ENCODE measurements at places on chromosomes 13 and 19.

DNA sequence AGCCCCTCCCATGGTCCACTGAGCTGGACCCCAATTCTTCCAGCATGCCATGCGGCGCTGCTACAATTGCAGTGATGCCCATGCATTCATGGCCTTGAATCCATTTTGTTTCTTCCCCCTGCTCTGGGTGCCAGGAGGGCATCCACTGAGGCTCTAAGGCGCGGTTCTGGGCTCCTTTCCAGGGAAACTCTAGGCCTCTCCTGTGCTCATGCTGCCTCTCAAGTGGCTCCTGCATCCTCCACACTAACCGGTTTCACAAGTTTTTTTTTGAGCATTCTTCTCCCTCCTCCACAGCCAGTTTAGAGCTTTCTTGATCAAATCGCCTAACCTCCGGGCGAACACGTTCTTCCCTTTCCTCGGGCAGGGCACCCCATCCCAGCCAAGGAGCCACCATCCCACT lies 69.1 kb upstream of the FLT1 start:
- no peak for DNase-seq

- no peak for DNase-seq
Observed at GRCh38 chr13:67184247-67184646, 45.9 kb downstream of the PCDH9 start.

DNA sequence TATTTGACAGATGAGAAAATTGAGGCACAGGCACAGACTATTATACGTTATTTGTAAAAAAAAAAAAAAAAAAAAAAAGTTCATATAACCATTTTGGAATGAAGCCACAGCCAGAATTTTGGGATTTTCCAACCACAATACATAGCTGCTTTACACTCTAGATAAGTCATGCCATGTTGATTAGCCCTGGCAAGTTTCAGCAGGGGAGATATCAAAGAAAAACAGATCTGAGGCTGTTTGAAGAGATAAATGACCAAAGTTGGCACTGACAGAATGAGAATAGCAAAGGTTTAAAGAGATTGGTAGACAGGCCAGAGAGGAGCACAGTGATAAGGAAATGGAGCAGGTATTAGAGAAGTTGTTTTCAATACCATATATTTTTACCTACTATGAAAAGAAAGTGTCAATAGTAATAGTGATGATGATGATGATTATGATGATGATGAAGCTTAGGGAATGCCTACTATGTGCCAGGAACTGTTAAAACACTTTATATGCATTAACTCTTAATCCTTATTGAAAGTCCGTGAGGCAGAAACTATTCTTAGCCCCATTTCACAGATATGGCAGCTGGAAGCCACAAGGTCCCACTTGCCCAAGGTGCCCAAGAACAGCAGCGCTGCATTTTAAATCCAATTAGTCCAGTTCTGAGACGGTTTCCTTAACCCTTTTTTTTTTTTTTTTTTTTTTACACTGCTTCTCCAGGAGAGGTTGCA lies 105.5 kb downstream of the MBNL2 start:
- no peak for DNase-seq

GRCh38 chr13:43879755-43880181 lies at the start of gene LACC1:
TSS of gene LACC1 (plus strand) at chr13:43879904. CDS start at chr13:43880986, 1,082 bp downstream.
- DNase-seq, result no peak

- DNase-seq, result peak; percentile 58
Observed at GRCh38 chr19:14555918-14556661, 15.8 kb downstream of the NDUFB7 start.

GRCh38 chr19:4327252-4327876 lies 11.3 kb downstream of the STAP2 start:
- DNase-seq, result no peak

DNA sequence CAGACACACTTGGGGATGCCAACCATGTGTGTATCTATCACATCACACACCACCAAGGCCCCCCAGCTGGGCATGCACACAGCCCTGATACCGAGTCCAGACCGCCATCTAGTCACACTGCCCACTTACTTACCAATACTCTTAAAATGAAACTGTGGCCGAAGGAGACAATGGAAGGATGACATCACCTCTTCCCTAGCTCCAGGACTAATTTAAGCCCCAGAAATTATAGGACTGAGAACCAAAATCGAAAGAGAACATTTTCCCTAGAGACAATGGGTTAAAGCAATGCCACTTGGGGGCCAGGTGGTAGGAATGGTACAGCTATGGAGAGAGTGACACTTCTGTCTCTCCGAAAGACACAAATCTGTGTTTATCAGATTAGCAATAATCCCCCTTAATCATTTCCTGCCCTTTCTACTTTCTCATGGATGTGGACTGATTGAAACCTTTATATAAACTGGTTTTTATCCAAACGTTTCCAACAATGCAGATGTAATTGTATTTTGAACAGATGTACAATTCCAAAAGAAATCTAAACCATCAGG lies 663 bp upstream of the GGACT start:
- DNase-seq, result no peak

GRCh38 chr19:40381321-40381720 lies 8.7 kb downstream of the HIPK4 start:
- no peak for DNase-seq

- no peak for DNase-seq
Observed at GRCh38 chr13:113588394-113589111, 4.0 kb downstream of the TFDP1 start.

- no peak for DNase-seq
Observed at GRCh38 chr13:67223024-67223423, 7.1 kb downstream of the PCDH9 start.

- no peak for DNase-seq
Observed at GRCh38 chr13:80126389-80127068, 214.4 kb downstream of the SPRY2 start.

GRCh38 chr19:52172347-52172746 lies 926 bp upstream of the ZNF836 start:
- no peak for DNase-seq

DNA sequence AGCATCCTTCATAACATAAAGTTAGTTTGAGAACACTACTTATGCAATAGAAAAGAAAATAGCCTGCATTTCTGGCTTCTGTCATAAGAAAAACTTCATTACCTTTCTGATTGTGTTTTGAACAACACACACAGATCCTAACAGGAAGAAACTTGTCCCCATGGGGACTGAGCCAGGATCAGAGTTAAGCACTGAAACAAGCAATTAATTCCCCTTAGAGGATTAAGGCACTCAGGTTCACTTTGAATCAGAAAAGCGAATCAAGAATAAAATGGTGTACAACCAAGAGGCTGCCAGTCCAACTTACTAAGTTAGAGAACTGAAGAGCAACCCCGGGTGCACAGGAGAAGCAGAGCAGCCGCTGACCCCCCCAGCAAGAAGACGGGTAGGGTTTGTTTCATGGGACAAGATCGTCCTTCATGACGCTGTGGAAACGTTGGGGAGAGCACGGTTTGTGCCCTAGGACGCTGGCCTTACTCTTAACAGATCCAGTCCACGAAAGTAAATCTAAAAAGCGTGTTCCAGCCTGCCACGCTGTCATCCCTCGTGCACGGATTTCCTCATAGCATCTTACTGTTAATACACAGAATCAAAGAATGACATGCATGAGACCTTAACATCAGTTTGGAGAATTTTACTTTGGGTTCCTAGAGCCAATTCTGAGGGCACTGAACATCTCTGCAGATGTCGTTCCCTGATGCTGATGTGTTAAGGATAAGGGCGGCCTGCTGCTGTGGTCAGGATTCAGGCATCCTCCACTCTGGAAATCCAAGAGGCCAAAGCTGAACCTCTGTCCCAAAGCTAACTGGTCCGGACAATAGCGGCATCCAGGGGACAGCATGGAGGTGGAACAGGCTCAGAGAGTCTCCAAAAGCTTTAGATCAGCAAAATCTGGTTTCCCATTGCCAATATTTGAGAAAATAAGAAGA lies 46.4 kb downstream of the GGACT start:
- no peak for DNase-seq

DNA sequence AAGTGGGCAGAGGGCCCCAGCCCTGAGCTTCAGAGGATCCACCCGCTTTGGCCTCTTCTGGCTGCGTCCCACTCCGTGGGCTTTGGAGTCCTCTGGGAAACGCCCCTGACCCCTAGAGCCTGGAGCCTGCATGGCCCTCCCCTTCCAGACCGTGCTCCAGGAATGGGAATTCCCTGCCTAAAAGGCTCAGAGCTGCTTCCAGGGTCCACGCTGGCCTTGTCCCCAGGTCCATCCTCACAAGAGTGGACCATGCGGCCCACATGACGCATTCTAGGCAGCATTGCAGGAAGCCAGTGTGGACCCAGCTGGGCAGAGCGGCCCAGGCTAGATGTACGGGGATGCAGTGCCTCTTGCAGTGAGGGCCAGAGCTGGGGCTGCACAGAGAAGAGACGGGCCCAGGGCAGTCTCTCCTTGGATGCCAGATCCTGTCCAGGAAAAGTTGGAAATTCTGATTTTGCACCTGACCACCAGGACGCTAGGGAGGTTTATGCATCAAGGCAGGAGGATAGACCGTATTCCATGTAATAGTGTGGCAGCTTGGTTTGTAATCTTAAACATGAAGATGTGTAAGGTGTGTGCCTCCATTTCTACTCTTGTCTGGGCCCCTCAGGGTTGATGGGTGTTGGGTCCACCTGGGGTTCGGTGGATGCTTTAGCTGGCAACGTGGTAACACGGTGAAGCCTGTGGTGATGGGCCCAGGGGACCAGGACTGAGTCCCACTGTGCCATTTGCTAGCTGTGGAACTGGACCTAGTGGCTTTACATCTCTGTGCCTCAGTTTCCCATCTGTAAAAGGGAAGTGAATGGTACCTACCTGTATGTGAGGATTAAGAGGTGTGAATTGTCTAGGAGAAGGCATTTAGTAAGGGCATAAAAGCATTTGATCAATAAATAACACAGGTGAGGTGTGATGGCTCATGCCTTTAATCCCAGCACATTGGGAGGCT lies 14.8 kb upstream of the FXYD3 start:
- DNase-seq, result no peak

DNA sequence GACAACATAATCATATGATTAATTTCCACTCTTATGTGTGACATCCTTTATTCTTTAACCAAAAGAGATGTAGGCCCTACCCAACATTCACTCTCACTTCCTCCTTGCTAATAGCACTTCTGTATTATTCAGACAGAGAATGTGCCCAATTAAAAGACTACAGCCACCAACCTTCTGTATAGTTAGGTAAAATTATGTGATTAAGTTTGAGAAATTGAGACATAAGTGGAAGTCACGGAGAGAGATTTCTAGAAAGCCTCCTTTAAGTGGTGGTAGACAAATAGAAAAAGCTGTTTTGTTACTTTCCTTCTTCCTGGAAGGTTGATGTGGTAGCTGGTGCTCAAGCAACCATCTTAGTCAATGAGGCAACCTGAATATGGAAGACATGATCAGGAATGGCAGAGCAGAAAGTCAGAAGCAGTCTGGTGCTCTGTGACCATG lies 14.8 kb downstream of the EPSTI1 start:
- DNase-seq, result no peak

DNA sequence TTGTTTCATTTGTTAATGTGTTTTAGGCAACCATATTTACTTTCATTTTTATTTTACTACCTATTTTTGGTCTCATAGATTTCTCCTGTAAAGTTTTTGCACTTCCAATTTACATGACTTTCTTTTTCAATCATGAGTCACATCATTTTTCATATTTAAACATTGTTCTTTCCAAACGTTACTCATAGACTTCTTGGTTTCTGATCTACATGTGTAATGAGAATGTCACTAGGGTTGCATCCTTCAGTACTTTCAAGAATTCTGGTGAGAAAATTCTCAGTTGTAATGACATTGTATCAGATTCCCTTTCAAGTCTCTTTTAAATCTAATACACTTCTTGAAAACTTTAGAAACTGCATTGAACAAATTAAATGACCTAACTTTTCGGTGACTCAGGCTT lies 991.7 kb downstream of the EFNB2 start:
- DNase-seq, result no peak

- no peak for DNase-seq
Observed at GRCh38 chr19:12494260-12494860, 9.7 kb upstream of the ZNF709 start.

DNA sequence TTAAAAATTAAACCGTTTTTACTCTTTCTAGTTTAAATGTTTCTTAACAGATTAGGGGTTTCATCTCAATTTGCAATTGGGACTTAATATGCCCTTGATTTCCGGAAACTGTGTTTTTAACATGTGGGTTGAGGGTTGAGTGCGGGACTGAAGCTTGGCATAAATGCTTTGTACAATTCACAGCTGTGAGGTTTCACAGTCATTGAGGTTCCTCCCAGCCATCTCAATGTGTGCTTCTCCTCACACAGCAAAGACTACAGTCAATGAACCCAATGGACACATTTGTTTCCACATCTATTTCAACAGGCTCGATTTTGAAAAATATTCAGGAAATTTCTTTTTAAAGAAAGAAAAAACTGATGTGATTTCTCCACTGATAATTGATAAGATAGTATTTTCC lies 328.6 kb downstream of the TBC1D4 start:
- no peak for DNase-seq

GRCh38 chr19:42252365-42253244 lies 2.3 kb downstream of the ERF start:
- peak; percentile 30 for DNase-seq

- DNase-seq, result no peak
Observed at GRCh38 chr13:44649104-44649428, 72.9 kb upstream of the TSC22D1 start.

GRCh38 chr19:485077-485476 lies 11.2 kb upstream of the MADCAM1 start:
- no peak for DNase-seq

- DNase-seq, result no peak
Observed at GRCh38 chr13:40047322-40047771, 391.9 kb downstream of the COG6 start.

GRCh38 chr19:18502638-18503294 lies 19.1 kb downstream of the ELL start:
- no peak for DNase-seq

GRCh38 chr19:14985133-14985532 lies 5.5 kb upstream of the SLC1A6 start:
- no peak for DNase-seq

DNA sequence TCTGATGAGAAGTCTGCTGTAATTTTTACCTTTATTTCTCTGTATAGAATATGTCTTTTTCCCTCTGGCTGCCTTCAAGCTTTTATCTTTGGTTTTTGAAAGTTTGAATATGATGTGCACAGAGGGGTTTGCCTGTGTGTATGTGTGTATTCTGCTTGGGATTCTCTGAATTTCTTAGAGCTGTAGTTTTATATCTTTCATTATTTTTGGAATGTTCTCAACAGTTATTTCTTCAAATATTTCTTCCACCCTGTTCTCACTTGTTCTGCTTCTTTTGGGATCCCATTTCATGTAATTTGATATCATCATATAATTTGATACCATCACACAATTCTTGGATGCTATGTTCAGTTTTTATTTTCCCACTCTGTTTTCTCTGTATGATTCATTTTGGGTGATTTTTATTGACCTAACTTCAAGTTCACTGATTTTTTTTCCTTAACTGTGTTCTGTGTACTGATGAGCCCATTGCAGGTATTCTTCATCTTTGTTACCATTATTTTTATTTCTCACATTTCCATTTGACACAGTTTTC lies 7.5 kb downstream of the COG3 start:
- no peak for DNase-seq

GRCh38 chr19:35166100-35167063 lies 11.8 kb downstream of the FXYD5 start:
- DNase-seq, result no peak

- no peak for DNase-seq
Observed at GRCh38 chr19:18480006-18480691, 41.7 kb downstream of the ELL start.

All from kidney glomerular epithelial cell (primary cell).